ENCODE measurements at places on chromosomes 7 and 10.
A peak's percentile ranks its signal among the peaks of the same experiment; 100 is the strongest.

DNA sequence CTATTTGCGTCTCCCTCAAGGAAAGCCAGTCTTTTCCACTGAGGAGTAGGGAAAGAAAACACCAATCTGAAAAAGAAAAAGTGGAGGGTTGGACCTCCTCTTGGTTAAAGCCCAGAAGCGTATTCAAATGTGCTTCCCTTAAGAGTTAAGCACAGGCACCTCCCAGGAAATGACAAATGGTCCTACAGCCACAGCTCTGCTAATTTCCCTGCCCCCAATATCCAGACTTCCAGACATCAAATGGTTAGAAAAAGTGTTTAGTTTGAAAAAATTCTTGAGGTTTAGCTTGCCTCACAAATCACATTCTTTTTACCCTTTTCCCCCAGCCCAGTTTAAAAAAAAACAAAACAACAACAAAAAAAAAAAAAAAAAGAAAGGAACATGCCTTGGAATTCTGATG, 19.0 kb upstream of the COL1A2 start:
- DNase-seq, result no peak

DNA sequence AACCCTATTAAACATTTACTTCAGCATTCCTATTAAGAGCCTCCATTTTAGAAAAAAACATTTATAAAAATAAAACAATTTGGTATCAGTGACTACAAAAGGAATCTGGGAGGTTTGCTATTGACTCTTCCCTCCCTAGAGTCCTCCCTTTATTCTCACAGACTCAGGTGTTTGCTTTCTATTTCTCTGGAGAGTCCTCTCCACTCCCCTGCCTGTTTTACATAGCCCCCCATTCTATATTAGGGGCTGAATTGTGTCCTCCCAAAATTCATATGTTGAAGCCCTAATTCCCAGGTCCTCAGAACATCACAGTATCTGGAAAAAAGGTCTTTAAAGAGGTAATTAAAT, 69.8 kb downstream of the COA1 start:
- DNase-seq, result no peak

- no peak for DNase-seq
Observed at GRCh38 chr7:31940167-31940566, 130.0 kb downstream of the PDE1C start.

DNA sequence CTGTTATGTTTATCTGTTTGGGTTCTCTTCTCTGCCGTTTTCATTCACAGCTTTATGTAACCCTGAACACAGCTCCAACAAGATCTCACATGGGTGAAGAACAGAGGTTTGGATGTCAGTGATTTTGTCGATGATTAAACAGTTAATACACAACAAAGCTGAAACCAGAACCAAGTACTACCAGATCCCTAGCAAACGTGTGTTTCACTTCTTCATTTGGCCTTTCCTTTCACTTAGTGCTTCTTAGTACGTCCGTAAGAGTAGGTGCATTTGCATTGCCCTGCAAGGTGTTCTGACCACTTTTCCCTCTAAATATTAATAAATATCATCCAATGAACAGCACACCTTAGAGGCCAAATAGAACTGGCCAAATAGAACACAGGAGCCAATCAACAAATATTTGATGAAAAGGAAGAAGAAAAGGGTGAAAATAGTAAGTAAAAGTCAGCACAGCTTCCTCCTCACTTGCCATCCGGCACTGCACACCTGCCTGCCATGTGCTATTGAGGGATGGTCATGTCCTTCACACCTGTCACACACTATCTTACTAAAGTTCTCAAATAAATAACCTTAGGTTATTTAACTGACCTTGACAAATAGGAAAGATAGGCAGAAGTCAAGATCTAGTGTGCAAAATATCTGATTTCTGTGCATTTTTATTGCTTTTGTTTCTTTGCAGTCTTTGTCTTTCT, 252.6 kb upstream of the ANKRD30A start:
- no peak for DNase-seq

GRCh38 chr10:117439243-117439912, 64.1 kb upstream of the PDZD8 start:
- peak; percentile 54 for DNase-seq

- peak; percentile 53 for DNase-seq
Observed at GRCh38 chr7:30984359-30985107, 20.8 kb downstream of the GHRHR start.

- DNase-seq, result no peak
Observed at GRCh38 chr7:4040109-4040928, 641.8 kb upstream of the FOXK1 start.

DNA sequence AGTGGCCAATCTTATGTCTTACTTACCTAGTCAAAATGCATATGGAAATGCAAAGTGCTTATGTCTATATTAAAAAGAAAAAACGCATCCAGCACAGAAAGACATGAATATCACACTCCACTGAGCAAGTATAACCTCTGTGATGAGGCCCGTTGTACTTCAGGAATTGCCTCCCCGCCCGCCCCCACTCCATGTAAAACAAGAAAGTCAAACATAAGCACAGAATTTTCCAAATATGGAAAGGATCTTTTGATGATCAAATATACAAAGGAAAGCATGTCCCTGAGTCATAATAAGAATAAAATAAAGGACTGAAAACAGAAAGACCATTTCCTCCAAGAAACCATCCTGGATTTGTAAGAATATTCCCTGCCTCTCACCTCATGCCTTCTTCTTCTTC, 229.1 kb downstream of the BAMBI start:
- DNase-seq, result no peak

- no peak for DNase-seq
Observed at GRCh38 chr7:7821517-7821916, 103.1 kb upstream of the RPA3 start.

DNA sequence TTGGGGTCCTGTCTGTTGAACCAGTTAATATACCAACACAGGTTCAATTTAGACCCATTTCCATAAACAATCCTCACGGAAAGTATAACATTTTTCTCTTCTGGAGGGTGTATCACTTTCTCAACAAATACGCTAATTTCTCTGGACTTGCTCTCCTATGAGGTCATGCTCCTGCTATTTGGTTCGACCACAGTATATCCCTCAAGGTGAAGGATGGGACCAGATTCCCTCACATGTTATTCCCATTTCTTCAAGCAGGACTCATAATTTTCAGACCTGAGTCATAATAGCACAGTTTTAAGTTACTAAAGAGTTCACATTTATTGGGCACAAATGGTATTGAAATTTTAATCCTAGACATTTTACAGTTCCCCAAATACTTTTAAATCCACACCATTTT, 57.2 kb downstream of the ADAM12 start:
- no peak for DNase-seq

- DNase-seq, result no peak
Observed at GRCh38 chr7:47407136-47407535, 174.8 kb downstream of the TNS3 start.

DNA sequence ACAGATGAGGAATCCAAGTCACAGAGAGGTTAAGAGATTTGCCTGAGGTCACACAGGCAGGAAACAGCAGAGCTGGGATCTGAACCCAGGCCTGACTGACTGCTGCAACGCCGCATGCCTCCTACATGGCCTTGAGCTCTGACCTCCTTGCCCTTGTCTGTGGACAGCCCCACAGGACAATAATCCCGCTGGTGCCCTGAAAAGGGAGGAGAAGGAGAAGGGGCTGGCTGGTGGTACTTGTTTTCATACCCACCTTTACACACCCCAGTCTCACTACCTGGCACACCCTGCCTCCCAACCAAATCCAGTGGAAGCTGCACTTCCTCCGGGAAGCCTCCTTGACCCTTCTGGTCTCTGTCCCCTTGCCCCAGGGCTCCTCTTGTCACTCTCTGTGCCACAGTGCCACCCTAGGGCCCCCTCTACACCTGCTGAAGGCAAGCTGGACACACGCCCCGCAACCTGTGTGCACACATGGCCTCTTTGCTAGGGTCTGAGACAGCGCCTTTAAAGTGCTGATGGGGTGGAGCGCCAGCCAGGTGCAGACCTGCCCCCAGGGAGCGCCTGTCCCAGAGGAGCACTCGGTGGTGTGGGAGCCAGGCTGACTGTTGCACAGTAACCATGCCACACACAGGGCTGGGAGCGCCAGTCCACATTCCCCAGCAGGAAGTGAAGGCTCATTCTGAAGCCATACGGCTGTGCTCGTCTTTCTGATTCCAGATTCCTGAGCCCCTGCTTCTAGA, 38.6 kb downstream of the ZCCHC24 start:
- DNase-seq, result no peak

DNA sequence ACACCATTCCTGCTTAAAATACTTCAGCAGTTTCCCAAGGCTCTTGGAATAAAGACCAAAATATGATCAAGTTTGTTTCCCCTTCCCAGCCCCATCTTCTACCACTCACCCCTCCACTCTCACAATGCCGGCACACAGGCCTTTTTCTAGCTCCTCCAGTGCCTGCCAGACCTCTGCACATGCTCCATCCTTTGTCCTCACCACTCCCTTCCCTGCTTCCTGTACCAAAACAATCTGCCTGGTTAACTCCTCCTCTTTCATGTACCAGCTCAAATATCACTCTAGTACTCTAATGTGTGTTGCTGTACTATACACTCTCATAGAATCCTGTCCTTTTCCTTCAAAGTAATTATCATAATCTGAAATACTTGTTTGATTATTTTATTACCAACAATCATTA, 19.4 kb downstream of the SCRN1 start:
- no peak for DNase-seq

DNA sequence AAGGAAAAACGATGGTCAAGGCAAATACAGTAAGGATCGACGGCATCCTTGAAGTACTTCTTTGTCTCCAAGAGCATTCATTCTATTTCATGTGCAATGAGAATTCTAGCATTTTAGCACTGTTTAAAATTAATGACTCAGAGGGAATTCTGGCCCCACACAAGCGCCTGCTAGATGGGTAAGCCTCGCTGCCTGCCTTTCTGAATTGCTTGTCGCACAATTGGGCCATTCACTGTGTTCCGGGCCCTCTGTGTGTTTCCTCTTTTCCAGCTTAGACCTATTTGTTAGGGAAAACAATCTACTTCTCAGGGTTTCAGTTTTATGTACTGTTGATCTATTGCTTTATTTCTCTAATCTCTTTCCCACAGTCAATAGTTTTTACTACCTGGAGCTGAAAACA, 204.7 kb upstream of the ZNF32 start:
- no peak for DNase-seq

- no peak for DNase-seq
Observed at GRCh38 chr10:70031215-70031614, 21.4 kb upstream of the MACROH2A2 start.

DNA sequence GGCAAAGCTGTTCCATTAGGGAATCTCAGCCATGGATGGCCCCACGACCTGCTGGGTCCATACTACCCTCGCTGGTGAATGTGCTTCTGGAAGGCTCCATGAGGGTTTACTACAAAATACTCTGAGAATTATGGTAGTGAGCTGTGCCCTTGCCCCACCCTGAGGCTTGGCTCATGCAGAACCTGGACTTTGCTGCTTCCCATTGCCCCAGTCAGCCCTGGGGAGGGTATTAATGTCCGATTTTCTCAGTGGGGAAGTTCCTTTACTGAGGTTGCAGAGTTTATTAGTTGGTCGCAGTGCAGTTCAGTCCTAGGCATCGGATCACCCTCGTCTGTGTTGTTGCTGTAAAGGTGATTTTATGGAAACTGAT, 310.1 kb downstream of the WDR37 start:
- no peak for DNase-seq

DNA sequence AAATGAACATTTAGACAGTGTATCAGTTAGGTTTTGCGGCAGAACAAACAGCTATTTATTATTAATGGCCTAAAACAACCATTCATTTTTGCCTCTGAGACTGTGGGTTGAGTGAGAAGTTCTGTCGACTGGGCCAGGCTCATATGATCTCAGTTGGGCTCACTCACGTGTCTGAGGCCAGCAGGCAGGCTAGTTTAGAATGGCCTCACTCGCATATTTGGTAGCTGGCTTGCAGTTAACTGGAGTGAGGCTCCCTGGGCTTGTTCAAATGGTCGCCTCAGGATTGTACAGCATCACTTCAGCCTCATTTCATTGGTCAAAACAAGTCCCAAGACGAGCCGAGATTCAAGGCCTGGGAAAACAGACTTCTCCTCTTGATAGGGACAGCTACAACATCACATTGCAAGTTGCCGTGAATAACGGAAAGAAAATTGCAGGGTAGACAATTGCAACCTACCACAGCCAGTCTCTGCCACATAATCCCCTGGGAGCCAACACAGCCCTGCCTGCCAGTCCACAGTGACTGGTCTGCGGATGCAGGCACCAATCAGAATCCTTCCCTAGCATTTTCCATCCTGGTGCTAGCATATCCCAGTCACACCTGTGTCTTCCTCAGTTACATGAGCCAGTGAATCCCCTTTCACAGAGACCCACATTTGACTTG, 23.1 kb upstream of the PPIF start:
- no peak for DNase-seq

DNA sequence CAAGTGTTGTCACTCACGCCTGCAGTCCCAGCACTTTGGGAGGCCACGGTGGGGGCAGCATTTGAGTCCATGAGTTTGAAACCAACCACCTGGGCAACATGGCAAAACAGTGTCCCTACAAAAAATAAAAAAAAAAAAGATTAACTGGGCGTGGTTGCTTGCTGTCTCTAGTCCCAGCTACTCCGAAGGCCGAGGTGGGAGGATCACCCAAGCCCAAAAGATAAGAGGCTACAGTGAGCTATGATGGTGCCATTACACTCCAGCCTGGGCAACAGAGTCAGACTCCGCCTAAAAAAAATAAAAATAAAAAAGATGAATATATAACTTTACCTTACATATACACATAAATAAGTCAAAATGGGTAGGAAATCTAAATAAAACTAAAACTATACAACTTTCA, 2.5 kb upstream of the LMOD2 start:
- no peak for DNase-seq

GRCh38 chr10:114244126-114244525, 5.1 kb downstream of the VWA2 start:
- no peak for DNase-seq

DNA sequence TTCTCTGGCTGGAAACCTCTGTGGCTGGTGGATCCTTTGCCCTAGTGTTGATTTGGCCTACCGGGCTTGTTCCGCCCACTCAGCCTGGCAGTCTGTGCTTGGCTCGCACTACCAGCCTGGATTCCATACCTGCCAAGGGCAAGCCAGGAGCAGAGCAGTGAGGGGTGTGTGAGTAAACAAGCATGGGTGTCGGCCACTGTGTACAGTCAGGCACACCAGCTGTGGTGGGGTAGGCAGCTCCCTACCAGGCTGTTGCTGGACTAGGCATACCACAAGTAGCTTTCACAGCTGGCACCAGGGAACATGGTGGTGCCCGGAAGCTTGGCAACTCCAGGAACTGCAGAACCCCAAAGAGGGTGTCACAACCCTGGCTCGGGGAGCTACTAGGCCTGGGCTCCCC, 942.9 kb upstream of the LRRN3 start:
- peak; percentile 23 for DNase-seq

GRCh38 chr10:74419958-74420375, 268.9 kb downstream of the ADK start:
- DNase-seq, result no peak

- no peak for DNase-seq
Observed at GRCh38 chr10:128158021-128158795, 32.0 kb upstream of the MKI67 start.

- DNase-seq, result no peak
Observed at GRCh38 chr7:2283074-2283473, 31.2 kb downstream of the SNX8 start.

- peak; percentile 32 for DNase-seq
Observed at GRCh38 chr10:7310076-7310475, 100.8 kb downstream of the SFMBT2 start.

- no peak for DNase-seq
Observed at GRCh38 chr10:123103944-123104343, 31.8 kb upstream of the HMX3 start.

GRCh38 chr10:92691591-92692079, 1.9 kb downstream of the HHEX start:
- DNase-seq, result peak; percentile 86

All from right cardiac atrium (tissue), 5 donors.